NCI-H510A (cell line): ENCODE measurements at places on chromosomes 11 and 22.
A peak's percentile ranks its signal among the peaks of the same experiment; 100 is the strongest.

- no peak for DNase-seq
Measured at GRCh38 chr22:41600976-41601375, 11.3 kb upstream of the PMM1 start.

DNA sequence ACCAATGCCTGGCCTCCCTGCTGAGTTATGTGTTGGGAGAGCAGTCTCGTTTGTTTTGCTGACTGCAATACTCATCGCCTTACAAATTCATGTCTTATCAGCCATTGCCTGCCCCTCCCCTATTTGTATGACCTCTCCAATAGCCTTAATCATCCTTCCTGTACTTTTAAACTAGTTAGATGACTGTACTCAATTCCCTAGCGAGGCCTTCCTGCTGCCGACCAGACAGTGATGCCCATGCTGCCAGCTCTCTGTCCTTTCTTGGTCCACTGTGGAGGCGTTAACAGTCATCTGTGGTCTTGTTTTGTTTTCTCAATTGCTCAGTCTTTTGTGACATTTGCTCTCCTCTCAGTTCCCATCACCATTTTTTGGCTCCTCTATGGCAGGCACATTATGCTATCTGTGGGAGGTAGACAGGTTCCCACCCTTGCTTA, 20.3 kb upstream of the YPEL1 start:
- no peak for DNase-seq

DNA sequence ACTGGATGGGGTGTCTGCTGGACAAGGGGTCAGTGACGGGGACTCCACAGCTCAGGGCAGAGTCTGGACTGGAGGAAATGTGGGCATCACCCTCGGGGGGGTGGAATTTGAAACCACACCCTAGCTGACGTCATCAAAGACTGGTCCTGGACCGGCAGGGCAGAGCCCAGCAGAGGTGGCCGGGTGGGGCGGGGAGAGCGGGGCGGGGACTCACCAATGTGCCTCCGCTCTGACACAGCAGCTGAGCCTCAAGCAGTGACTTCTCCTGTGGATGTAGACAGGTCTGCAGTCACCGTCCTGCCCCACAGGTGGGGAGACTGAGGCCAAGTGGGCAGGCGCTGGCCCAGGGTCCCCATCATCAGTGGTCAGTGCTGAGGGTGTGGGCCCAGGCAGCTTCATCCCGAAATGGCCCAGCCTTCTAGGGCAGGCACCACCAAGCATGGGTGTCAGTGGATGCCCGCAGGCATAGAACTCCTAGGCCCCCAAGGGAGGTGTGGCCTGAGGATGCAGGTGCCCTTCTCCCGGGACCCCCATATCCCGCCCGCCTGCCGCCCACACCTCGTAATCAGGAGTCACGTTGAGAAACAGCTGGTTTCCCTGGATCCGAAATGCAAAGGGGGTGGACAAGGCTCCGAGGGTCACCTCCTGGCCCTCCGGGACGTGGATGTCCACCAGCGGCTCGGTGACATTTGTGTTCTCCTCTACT, 603 bp downstream of the CDHR5 start:
- no peak for DNase-seq

- DNase-seq, result peak; percentile 41
Measured at GRCh38 chr11:65932558-65932919, 12.7 kb upstream of the TSGA10IP start.

DNA sequence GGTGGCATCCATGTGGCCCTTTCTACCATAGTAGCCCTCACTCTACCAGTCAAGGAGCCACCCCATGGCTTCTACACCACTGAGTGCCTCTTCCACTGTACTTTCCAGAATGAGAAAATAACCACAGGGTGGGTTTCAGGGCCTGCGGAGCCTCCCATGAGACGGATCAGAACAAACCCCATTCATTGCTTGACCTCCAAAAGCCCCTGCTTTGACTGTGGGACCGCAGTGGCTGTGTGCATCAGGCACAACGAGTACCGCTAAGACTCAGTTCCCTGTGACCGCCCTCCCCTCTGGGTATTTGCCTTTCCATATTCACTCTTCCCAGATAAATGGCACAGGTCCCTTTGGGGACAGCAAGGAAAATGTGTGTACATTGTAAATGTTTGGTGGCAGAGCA, 11.5 kb upstream of the MRGPRF start:
- DNase-seq, result no peak

GRCh38 chr11:129691142-129691541, 124.5 kb upstream of the TMEM45B start:
- DNase-seq, result no peak

- no peak for DNase-seq
Measured at GRCh38 chr11:79332017-79332416, 108.8 kb downstream of the TENM4 start.

DNA sequence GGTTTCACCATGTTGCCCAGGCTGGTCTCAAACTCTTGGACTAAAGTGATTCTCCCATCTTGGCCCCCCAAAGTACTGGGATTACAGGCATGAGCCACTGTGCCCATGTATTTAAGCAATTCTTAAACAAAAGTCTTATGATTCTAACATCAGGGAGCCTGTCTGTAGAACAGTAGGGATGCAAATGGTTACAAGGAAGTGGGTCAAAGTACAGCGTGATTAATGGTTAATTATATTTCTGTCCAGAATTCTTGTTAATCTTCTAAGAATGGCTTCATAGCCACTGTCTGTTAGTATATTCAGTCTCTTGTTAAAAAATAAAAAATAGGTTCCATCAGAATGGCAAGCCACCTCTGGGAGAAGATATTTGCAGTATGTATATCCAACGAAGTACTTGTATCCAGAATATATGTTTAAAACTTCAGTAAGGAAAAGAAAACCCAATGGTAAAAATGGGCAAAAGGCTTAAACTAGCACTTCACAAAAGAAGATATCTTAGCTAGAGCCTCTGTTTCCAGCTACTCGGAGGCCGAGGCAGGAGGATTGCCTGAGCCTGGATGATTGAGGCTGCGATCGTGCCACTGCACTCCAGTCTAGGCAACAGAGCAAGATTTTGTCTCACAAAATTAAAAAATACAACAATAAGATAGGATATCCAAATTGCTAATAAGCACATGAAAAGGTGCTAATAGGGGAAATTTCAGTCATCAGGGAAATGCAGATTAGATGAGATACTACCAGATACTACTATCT, 22.9 kb downstream of the ATG13 start:
- no peak for DNase-seq

- no peak for DNase-seq
Measured at GRCh38 chr11:112498701-112499100, 238.0 kb upstream of the PLET1 start.

GRCh38 chr11:69541501-69542313, 60.2 kb downstream of the LINC01488 start:
- no peak for DNase-seq

- DNase-seq, result no peak
Measured at GRCh38 chr22:25840167-25840566, 98.2 kb downstream of the MYO18B start.

DNA sequence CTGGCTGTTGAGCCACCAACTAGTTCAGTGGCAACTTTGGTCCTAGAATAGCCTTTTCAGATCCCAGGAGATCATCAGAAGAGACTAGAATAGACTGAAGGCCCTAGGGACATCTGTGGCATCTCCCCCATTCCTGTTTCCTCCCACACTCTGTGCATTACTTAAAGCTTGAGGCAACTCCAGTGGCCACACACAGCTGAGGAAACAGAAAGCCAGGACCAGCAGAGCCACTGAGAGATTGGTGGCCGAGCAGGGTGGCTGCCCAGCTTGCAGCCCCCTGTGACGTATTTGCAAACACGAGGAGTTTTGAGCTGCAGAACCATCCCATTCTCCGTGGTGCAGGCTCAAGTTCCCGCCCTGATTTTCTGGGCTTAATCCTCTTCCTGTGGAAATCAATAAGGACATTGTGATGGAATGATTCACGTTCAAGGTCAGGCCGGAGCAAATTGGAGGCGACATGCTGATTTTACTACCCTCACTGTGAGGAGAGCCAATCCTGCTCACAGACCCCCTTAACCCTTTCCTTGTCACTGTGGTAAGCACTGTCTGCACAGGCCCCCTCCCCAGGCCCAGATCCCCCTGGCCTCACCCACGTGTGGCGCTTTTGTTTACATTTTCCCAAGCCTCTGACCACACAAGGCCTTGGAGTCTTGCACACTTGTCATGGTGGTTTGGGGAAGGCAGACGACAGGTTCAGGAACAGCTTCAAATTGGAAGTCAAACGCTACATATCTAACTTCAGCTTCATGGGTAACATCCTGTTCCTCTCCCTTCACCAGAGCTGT, 69.1 kb upstream of the MYOD1 start:
- DNase-seq, result no peak

DNA sequence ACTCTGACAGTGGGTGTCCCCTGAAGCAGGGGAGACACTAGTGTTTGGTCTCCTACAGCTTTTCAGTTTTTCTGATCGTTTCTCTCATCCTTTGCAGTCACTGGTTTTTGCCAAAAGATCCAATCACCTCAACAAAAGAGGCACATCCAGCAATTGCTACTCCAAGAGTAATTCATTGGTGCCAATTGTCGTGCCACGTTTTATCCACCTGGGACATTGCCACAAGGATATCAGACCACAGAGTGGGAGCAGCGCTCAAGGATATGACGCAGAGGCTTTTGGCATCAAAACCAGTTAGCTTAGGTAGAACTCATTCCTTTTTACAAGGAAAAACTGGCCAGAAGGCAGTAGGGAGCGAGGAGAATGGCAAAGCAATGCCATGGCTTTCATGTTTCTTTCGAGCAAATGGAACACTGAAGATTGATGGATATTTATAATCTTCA, 40.9 kb upstream of the BLID start:
- no peak for DNase-seq

GRCh38 chr22:30332551-30332950, 5.8 kb upstream of the TBC1D10A start:
- DNase-seq, result no peak

- no peak for DNase-seq
Measured at GRCh38 chr22:48238284-48238915, 1476.0 kb downstream of the TBC1D22A start.

GRCh38 chr22:36760786-36761185, 15.1 kb downstream of the IFT27 start:
- DNase-seq, result no peak

GRCh38 chr11:101446238-101446637, 137.6 kb downstream of the TRPC6 start:
- DNase-seq, result no peak

DNA sequence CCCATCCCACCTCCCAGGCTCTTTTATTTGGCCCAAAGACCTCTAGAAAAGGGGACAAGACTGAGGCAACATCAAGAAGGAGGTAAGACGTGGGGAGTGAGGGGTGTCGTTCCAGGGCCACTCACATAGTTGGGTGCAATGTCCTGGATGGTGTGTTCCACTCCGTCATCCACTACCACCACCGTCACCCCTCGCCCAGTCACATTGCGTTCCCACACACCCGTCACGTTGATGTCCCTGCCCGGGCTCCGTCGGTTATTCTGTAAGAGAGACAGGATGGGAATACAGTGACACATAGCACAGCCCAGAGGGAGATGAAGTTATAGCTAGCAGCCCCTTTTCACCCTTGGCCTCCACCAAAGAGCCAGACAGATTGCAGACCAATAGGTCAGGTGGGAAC, 3.8 kb downstream of the PCSK7 start:
- no peak for DNase-seq

DNA sequence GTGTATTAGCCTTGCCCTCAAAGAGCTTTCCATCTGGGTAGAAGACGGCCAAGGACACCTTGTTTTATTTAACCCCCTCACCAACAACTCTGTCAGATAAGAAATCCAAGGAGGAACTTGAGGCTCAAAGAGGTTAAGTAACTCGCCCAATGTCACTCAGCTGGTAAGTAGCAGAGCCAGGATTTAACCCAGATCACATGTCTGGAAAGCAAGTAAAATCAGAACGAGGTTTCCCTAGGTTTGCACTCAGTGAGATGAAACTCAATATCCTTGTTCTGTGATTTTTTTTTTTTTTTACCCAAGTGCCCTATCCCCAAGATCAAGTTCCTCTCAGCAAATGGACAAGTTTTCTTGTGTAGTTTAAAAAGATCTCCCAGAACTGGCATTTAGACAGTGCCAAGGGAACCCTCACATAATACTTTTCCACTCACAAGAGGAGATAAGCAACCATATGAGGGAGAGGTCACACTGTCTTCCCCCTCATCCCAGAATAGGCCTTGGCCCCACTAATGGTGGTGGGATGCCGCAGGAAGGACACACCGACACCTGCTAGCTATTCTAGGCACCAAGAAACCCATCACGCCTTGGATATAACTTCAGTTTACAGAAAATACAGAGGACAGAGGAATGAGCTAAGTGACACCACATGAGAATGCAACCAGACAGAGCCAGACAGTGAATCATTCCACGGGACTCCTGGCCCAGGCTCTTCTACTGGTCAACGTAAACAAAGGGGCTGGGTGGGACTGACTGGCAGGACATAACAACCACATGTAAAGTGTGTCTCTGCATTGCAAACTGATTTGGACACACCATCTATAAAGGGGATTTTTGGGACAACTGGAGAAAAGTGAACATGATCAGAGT, 8.6 kb upstream of the ARAP1 start:
- no peak for DNase-seq

DNA sequence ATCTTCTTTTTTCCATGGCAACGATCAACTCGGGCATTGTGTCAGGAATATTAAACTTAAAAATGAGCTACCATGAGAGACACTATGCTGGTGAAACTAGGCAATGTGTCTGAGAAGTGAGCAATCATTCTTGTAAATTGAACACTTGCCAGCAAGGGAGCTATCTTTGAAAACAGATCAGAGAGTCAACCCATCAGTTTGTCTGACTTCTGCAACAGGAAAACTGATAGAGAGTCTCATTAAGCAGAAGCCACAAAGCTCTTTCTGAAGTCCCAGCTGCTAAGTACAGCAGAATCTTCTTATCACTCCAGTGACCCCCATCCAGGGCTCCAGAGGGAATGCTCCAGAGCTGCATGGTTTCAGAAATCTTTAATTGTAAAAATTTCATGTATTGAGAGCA, 114.7 kb downstream of the MSANTD4 start:
- no peak for DNase-seq

GRCh38 chr22:35352214-35353111, 28.4 kb upstream of the HMOX1 start:
- no peak for DNase-seq

GRCh38 chr11:72350752-72351151, 83.6 kb downstream of the CLPB start:
- DNase-seq, result no peak

DNA sequence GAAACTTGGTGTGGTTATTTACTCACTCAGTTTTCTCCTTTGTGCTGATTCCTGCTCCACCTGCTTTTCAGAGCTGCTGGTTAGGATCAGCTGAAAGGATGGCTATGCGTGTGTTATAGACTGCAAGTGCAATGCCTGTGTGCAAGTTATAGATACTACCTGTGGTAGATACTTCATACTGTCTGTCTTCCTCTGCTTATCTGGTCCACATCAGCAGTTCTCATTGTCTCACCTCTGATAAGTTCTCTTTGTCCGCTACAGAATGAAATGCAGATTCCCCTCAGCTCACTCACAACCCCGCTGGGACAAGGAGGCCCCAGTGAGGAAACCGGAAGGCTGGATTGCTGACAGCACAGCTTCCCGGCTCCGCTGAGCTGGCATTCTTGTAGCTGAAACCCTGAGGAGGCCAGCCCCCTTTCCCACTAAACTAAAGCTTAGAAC, 37.5 kb upstream of the LYVE1 start:
- no peak for DNase-seq
